ENCODE measurements at places on chromosomes 12 and 14. TPM values are rescaled to one million over a fixed set of nuclear protein-coding genes. Genes with fewer than 3 reads are reported as not detected.

- no peak for DNase-seq
Measured at GRCh38 chr12:105852951-105853350, 285.8 kb downstream of the NUAK1 start.

DNA sequence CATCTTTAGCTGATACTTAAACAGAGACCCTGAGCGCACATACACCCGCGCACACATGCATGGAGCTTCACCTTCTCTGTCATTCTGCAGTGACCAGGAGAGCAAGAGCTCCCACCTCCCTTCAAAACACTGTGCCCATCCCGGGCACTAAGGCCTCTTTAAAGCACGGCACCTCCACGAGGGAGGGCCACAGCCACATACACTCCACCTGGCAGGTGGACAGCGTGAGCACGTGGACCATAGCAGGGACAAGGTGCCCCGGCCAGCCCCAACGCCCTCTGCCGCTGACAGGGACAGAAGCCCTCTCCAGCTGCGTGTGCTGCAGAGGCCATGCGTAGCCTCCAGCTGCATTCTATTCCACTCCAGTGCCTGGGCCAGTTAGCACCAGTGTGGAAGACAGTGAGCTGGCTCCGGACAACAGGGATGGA is 5.4 kb downstream of the GAPDH start:
- DNase-seq: peak; percentile 65

DNA sequence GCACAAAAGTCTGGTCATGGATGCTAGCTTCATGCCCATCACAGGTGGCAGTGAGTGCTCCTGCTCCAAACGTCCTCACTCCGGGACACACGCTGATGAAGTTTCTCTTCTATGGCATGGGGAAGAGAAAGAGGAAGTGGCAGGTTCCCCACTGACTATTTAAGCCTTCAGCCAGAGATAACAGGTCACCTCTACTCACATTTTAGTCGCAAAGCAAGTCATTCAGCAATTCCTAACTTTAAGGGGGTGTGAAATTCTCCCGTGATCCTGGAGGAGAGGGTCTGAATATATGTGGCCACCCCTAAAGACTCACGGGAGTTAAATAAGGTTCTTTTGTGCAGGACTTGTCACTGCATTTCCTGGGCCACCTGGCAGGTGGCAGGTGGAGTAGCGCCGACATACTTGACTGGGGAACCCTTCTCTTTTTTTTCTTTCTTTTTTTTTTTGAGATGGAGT is 18.8 kb upstream of the RCOR1 start:
- no peak for DNase-seq

DNA sequence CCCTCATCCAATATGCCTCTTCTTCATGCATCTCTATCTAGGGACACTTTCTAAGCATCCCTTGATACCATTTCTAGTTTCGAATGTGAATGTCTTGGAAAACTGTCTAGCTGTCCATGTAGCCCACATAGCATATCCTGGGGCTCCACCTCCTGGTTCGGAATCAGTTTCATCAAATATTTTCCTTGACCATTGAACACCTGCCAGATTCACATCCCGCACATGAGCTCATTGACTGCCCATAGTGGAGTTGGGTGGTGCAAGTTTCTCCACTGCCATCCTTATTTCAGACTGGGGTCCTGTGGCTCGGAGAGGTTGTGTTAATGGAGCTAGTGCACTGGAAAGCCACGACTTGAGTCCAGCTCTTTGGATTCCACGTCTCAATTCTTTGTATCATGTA is 58.6 kb upstream of the TMEM263 start:
- DNase-seq: peak; percentile 20

GRCh38 chr12:41045509-41045908 is 142.6 kb upstream of the PDZRN4 start:
- DNase-seq: no peak

The GUCY2C gene
- total RNA-seq: not detected

The APOF gene
- total RNA-seq: not detected
